ENCODE measurements at places on chromosomes 1 and 21.

DNA sequence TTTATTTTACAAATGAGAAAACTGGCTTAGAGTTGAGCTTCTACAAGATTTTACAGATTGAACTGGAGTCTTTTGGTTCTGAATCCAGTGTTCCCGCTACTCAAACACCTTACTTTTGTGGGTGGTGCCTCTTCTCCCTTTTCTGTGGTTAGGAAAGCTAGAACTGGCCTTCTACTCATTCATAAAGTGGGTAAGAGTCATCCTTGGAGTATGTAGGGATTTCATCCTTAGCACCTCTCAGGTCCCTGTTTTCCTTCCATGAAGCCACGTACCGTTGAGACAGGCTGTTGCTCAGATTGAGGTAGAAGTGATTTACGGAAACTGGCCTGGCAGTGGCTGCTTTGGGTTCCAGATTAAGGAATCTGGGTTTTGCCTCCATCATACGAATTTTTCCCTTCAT lies 35.8 kb downstream of the WNT4 start:
- ATAC-seq = no peak

- no peak for ATAC-seq
Observed at GRCh38 chr21:40054403-40054802, 187.2 kb downstream of the PCP4 start.

GRCh38 chr1:206725109-206725963 lies 40.6 kb downstream of the MAPKAPK2 start:
- peak; percentile 83 for ATAC-seq

DNA sequence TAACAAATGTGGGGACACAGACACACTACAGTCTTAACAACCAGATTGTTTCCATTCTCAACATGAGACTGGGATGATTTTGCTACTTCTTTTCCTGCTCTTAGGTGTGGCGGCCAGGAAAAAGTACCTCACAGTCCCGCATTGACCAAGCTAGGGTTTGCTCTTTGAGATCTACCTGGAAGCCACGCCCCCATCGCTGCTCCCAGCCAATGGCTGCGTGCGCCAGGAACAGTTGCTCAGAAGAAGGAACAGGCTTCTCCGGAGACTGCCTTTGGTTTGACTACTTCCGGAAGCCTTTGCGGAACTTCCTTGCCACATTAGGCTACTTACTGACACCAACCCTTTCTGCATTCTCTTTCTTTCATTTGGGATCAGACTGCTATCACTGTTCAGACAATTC lies 44.2 kb upstream of the PLD5 start:
- ATAC-seq = no peak

GRCh38 chr1:220967911-220968310 lies 88.7 kb downstream of the HLX start:
- ATAC-seq = no peak

DNA sequence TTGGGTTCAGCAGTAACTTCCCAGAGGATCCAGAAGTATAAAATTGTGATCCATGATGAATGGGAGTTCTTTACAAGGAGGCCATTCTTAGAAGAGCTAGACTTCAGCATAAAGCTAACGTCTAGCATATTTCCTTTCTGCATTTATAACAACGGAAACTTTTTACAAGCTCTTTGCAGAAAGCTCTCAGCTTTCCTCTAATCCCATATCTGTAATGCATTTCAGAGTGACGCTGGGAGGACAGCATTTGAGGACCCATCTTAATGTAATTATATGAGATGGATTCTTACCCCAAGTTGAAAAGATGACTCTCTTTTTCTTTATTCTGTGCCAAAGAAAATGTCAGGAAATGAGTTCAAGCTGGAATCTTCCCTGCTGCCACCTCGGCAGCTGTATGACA lies 132.0 kb upstream of the CACHD1 start:
- ATAC-seq = no peak

DNA sequence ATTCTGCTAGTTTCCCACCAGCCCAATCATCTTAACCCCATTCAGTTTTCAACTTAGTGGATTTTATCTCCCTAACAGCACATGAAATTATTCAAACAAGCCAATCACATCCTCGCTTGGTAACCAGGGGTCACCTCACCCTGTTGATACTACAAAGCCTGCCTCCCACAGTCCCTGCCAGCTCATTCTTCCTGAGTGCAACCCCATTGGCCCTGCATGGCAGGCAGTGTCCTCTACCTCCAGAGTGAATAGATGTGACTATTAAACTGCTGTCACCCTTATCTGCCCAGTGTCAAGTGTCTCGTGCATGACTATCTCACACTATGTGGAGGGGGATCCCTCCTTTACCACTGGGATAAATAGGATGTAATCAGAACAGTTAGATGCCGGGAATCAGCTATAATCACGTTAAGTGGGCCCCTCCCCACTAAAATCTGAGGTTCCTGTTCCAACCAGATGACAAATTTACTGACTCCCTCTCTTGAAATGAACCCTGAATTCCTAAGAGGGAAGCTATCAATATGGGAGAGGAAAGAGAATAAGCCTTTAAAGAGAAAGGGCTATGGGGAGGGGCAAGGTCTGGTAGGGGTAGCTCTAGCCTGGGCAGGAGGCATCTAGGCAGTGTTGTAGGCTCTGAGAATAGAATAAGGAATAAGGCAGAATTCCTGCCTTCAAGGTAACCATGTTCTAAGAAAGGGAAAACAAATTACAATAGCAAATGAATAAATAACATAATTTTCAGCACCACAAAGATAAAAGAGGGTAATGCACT lies 155.9 kb downstream of the SLC30A10 start:
- ATAC-seq = no peak

GRCh38 chr1:78045926-78046778 lies at the start of gene GIPC2:
Gene GIPC2 (plus strand): TSS chr1:78045966. CDS start chr1:78046095, 129 bp downstream.
- ATAC-seq = peak; percentile 66

DNA sequence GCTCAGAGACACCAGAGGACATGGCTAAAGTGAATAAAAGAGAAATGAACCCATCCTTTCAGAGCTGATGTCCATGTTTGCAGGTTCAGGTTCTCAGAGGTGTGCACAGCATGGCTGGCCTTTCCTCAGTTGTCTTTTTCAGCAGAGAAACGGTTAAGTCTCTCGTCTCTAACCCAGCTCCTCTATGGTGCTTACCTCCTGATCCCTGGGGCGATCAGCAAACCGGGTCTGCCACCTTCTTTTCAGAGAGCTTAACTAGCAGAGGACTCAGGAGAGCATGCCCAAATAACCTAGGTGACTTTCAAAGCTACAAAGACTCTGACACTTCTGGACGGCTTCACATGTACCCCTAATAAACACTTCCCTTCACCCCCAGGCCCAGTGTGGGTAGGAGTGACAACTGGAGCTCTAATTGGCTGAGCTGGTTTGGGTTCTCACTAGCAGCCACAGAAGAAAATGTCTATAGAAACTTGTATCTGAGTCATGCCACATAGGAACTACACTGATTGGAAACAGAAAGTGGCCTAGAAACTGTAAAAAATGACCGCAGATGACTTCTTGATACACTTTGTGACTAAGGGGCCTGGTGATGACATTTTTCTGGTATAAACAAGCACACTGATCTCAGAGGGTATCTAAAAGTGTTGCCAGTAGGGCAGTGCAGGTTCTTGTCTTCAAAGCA lies at the start of gene AIM2:
Gene AIM2, minus strand, starts transcription at position 329 of the 682 bp plus-strand sequence. CDS start 3,267 bp downstream, outside the sequence.
- ATAC-seq = peak; percentile 62

- ATAC-seq = no peak
Observed at GRCh38 chr21:37987668-37988067, 71.4 kb upstream of the KCNJ6 start.

DNA sequence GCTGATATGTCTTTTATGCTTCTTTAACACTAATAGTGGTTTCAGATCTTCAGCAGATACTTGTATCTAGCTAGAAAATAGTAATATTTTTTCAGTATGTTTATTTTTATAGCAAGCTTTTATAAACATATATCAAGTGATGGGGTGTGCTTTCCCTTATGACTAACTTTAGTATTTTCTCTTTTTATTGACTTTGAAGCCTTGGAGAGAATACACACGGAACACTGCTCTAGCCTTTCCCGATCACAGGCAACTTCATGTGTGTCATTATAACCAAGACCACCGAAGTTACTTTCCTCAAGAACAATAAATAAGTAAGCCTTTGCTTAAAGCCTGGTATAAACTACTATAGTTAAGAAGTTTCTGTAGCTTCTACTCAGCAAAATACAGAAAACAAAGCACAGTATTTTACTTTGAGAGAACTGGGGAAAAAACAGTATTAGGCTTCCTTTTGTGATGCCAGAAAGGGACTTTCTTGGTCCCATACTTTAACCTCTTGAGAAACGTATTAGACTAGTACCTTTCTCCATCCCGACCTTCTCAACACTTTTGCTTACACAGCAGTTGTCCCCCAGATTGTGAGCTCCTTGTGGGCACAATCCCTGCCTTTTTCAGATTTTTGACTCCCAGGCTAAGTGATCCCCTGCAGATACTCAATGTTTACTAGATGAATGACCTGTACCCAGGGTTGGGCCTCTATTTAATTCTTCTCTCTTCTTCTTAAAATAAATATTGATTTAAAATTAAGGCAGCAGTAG lies 3.3 kb downstream of the ADSS2 start:
- ATAC-seq = no peak

GRCh38 chr1:1299686-1300351 lies 7.9 kb downstream of the ACAP3 start:
- ATAC-seq = no peak

DNA sequence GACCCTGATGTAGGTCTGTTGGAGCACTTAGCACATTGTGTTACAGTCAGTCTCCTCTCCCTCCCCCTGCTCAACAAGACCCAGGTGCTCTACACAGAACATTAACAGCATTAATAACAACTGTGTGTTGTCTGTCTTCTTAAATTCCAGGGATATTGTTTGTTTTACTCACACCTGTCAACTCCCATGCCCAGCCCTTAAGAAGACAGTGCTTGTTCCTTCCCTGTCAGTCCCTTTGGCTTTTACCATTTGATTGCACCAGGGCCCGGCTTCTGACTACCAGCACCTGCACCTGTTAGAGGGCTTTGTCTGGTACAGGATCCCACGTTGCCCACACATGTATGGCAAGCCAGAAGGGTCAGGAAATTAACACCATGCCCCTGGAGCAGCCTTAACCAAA lies 11.7 kb downstream of the RIMKLA start:
- ATAC-seq = no peak

DNA sequence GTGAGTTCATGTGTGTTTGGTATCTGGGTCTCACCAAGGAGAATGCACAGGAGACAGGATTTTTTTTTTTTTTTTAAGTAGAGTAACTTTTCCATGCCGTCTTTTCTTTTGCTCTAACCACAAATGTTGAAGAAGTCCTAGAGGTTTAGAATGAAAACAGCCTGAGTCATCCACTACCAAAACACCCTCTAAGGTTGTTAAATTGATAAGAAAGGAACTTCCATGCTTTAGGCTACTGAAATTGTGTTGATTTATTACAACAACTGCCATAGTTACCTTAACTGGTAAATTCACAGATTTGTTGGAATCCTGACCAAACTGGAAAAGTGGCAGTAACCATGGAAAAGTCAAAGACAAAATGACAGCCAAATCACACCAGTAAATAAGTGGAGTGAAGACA lies 375.6 kb downstream of the AMY1C start:
- ATAC-seq = no peak

DNA sequence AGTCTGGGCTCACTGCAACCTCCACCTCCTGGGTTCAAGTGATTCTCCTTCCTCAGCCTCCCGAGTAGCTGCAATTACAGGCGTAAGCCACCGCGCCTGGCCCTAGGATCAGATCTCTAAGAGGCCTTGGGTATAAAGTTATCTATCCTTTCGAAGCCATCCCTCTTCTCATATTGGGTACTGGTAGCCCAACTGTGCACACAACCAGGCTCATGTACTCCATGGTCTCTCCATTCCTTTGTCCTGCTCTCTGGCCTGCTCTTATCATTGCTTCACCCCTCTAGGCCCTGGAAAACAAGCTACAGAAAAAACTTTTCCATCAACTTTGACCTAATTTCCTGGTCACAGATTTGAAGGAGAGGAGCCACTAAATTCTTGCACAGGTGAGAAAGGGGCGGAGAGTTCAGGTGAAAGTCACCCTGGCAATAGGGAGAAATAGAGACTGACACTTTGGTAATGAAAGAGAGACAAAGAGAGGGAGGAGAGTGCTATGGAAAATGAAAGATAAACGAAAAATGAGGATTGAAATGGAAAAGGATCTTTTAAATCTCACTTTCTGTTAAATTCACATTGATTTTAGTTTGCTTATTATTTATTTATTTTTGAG lies 6.0 kb downstream of the TXNIP start:
- no peak for ATAC-seq

DNA sequence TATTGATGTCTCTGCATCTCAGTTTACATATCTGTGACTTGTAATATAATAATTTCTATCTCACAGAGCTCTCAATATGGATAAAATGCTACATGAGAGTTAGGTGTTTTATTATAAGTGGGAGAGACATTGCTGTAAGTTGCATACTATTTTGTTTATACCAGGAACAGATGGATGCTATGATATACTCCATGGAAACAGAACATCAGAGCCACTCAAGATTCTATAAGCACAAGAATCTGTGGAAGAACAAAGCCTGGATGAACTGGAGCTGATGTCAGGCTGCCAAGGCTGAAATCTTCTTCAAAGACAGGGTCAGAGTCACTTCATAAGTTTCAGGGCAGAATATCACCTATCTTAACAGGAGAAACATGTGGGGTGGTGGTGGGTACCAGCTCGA lies 30.2 kb downstream of the DUSP10 start:
- ATAC-seq = no peak

GRCh38 chr1:199084293-199084692 lies 445.5 kb downstream of the PTPRC start:
- ATAC-seq = peak; percentile 65

DNA sequence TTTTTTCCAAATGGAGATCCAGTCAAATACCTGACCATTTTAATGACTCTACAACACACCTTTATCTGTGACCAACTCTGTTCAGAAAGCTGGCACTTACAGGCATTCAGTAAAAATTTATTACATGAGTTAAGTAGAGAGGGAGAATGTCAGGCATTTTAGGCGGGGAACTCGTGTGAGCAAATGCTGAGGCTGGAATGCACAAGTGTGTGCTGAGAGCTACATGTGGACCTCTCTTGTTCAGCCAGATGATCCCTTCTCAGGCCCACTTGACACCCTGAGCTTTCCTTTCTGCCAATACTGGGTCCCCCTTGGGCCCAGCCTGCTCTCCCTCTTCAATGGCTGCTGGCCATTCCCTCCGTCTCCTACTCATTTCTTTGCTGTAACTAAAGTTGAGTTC lies 11.7 kb downstream of the PPIH start:
- ATAC-seq = no peak

- ATAC-seq = no peak
Observed at GRCh38 chr21:27693376-27693775, 726.5 kb upstream of the ADAMTS5 start.

GRCh38 chr1:62978741-62979140 lies 194.8 kb downstream of the ATG4C start:
- no peak for ATAC-seq

DNA sequence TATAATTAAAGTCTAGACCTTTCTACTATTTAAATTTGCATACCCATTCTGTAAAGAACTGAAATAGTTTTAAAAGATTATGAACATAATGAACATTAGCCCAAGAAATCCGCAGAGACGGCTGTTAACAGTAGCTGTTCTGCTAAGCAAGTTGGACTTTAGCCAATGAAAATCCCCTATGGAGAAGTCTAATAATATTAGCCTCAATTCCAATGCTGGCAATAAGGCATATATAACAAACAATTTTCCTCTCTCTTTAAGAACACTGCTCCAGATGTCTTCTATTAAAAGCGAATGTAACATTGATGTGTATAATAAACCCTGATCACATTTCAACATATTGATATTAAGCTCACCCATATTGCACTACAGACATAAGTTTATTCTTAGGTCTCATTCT lies 221.3 kb upstream of the KCTD3 start:
- ATAC-seq = no peak

- ATAC-seq = no peak
Observed at GRCh38 chr1:169100208-169100607, 6.3 kb upstream of the ATP1B1 start.

- ATAC-seq = no peak
Observed at GRCh38 chr1:75099581-75099980, 34.6 kb upstream of the LHX8 start.

GRCh38 chr1:20109223-20109856 lies 10.0 kb downstream of the PLA2G2D start:
- ATAC-seq = no peak
